ENCODE measurements at places on chromosomes 1 and 21.

GRCh38 chr21:45417951-45418300 lies 13.0 kb downstream of the COL18A1 start:
- DNase-seq, result no peak

DNA sequence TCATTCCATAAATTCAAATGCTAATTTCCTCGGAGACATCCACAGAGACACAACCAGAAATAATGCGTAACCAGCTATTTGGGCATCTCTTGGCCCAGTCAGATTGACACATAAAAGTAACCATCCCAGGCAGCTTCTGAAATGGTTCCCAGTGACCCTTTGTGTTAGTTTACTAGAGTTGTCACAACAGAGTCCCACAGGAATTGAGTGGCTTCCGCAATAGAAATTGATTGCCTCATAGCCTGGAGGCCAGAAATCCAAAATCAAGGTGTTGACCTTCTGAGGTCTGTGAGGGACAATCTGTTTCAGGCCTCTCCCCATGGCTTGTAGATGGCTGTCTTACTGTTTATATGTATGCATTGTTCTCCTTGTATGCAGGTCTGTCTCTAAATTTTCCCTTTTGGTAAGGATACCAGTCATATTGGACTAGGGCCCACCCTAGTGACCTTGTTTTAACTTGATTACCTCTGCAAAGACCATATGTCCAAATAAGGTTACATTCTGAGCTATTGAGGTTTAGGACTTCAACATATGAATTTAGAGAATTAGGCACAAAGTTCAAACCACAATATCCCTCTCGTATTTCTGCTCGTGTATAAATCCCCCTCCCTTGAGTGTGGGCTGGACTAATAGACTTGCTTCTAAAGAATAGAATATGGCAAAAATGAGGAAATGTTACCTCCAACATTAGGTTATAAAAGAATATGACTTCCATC lies 78.2 kb upstream of the FGGY start:
- DNase-seq, result no peak

DNA sequence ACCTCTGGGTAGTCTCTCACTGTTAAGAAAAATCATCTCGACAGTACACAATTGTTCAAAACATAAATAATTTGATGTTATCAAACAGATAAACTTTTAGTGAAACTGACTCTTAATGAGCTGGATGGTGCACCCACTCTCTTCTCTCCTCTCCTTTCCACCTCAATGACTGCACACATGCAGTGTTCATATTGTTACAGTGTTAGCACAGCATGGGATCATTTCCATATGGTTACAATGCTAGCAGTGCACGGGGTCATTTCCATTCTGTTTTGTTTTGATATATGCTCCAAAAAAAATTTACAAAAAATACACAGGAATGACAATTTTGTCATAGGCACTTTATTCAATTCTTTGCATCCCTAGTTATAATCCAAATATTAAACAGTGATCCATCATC lies 26.4 kb upstream of the RNF187 start:
- no peak for DNase-seq

DNA sequence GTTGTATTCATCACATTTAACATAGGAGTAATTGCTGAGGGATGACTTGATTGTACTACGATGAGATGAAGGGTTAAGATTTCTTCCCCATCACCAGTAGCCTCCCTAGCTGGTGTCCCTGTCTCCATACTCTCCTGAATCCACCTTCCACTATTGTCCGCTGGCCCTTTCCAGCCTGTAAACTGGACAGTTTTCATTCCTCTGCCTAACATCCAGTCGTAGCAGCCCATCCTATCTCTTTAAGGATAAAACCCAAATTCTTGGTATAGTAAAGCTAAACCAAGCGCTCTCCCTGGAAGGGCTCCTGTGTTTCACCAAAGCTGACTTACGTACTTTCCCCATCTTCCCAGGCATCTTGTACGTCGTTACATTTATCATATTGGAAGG lies 670 bp downstream of the COX20 start:
- no peak for DNase-seq

- DNase-seq, result no peak
These were observed 290.7 kb downstream of the TM2D1 start for GRCh38 chr1:61434276-61434675.

GRCh38 chr1:226916497-226916896 lies 23.6 kb upstream of the COQ8A start:
- no peak for DNase-seq

DNA sequence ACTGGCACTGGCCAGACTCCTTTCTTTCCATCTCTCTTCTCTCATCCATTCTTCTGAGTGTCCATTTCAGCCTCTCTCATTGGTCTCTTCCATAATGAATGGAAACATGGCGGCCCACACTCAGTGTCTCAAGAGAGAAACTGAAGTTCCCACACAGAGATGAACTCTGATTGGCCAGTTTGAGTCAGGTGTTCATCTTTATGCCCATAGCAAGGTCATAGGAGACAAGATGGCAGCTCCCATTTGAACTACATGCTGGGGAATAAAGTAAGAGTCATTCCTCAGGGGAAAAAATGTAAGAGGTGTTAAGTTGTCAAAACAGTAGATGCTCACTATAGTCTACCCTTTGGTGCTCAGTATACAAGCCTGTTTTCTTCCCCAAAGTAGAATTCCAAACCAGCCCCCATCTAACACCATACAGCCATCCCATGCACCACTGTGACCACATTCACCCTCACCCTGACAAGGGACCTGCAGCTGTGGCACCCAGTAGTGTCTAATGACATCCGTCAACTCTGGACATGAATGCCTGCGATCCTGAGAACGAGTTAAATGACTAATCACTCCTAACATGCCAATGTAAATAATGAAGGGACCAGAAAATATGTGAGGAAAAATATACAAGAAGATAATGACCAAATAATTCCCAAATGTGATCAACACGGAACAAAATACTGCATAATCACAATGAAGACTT lies 12.4 kb downstream of the CDA start:
- DNase-seq, result no peak

DNA sequence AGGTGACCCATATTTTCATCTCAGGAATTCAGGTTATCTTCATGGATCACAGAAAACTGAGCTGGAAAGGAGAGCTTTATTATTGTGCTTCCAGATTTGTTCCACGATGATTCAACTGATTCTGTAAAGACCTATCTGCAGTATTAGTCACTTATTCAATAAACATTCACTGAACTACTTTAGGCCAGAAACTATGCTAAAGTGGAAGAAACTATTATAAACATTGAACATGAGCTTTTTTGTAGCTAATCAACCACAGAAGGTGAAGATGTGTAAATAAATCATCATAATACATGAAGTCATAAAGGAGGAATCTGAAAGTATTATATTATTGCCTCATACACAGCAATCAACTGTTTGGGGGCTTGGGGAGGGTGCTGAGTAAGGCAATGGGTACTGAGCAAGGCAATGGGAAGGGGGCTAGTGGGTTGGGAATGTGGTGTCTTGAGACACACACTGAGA lies 30.6 kb upstream of the EXO1 start:
- DNase-seq, result no peak

DNA sequence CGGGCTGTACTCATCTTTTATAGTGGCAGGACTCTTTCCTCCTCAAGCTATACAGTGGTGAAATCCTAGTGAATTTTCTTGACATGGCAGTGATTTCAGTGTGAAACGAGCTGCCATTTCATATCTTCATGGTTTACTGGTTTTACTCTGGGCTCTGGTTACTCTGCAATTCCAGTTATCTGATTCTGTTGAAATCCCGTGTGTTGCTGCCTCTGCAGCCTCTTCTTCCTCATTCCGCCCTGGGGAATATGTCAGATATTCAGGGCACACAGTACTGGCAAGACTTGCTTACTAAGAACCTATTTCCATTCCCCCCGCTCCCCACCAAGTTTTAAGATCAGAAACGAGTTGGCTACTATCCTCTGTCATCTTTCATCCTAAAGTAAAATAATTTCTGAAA lies 7.9 kb upstream of the OR2B11 start:
- no peak for DNase-seq

GRCh38 chr1:22670352-22670975 lies 17.4 kb downstream of the C1QB start:
- DNase-seq, result no peak

DNA sequence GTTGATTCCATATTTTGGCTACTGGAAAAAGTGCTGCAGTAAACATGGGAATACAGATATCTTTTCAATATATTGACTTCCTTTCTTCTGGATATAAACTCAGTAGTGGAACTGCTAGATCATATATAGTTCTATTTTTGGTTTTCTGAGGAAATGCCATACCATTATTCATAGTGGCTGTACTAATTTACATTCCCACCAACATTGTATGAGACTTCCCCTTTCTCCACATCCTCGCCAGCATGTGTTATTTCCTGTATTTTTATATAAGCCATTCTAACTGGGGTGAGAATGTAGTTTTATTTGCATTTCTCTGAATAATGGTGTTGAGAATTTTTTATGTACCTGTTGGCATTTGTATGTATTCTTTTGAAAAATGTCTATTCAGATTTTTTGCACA lies 385.2 kb downstream of the NUF2 start:
- no peak for DNase-seq

GRCh38 chr1:155253797-155254196 lies 1.5 kb downstream of the ENTREP3 start:
- no peak for DNase-seq

DNA sequence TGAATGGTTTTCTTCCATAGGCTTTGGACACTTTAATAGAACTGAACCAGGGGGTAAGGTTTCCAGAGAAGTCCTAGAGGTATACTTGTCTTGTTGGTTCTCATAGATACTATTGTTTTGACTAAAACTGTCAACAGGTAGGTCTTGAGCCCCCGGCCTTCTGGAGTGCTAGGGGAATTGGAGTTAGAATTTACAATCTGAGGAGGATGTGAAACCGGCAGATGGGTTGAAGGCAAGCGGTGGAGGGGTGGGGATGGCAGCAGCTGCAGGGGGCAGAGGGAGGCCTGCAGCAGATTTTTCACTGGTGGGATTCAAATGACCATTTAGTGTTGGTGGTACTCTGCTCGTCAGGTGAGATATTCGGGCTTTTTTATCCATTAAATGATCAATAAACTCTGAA lies 4.3 kb upstream of the CD1D start:
- no peak for DNase-seq

DNA sequence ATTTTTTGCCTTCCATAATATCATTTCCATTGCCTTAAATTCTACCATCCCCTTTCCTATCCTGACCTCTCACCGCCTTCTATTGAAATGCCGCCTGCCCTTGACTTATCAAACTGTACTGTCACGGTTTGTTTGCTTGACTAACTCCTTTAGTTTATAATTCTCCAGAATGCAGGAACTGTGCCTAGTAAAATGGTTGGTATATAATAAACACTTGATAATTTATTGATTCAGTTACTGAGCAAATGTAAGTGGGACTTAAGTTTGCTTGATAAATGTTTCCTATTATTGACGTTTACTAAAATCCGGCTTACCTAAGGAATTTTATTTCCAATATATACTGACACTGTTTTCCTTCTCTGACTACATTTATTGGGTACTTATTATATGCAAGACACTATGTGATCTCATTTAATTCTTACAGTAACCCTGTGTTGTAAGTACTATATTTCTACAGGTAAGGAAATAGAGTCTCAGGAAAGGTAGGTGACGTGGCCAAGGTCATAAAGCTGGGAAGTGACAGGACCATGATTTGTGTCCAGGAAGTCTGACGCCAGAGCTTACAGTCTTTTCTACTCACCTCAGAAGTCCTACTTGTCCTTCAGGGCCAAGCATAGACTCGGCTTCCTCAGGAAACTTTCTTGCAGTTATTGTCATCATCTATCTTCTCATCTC lies 35.7 kb downstream of the DPT start:
- DNase-seq, result no peak

GRCh38 chr1:93768380-93768863 lies 86.8 kb upstream of the BCAR3 start:
- no peak for DNase-seq

- DNase-seq, result no peak
These were observed 416.3 kb downstream of the GPATCH2 start for GRCh38 chr1:217214551-217214950.

DNA sequence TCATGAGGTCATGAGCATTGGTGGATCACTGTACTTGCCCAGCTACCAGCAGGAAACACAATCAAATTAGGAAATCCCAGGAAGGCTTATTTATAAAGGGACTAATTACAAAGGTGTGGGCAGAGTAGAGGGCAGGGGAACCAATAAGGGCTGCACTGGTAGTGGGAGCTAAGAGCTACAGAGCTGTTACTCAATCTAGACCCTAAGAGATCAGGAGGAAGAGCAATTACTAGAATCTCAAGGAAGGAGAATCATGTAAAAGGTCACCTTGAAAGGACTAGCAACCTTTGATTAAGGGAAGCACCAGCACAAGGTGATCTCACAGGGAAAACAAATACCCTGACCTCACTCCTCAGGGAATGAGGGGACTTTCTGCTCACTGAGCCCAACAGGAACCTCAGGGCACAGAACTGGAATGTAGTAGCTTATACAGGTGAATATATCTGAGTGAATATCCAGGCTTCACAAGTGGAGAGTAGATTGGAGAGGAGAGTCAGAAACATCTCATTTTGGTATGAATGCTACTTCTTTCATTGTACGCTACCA lies 66.8 kb downstream of the SAMSN1 start:
- DNase-seq, result no peak

GRCh38 chr21:46153247-46154154 lies 1.9 kb downstream of the FTCD start:
- DNase-seq, result peak; percentile 24

- no peak for DNase-seq
These were observed 82.9 kb downstream of the SLC44A5 start for GRCh38 chr1:75528001-75528400.

GRCh38 chr1:242139442-242139841 lies 140.5 kb upstream of the MAP1LC3C start:
- DNase-seq, result no peak

- DNase-seq, result no peak
These were observed 227.0 kb downstream of the DNM3 start for GRCh38 chr1:172068334-172068733.

- DNase-seq, result no peak
These were observed at the start of gene MFAP2 for GRCh38 chr1:16980473-16981268. MFAP2 (minus strand) TSS chr1:16980620; CDS start chr1:16978273, 2,347 bp downstream.

DNA sequence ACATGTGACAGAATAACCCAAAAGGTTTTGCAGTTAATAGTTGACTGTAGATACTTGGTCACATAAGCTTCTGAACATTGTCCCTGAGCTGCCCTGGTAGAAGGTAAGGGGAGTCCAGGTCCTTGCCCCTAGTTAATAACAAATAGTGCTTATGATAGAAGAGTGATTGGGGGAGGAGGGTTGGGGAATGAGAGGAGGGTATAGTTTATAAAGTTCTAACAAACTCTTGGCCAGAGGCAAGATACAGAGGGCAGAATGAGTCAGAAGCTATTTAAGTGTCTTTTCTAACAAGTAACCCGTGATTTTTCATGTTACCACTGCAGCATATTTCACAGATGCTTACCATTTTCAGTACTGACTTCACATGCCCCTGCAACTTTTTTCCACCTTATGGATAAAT lies 26.7 kb upstream of the MYOCOS start:
- DNase-seq, result no peak

GRCh38 chr1:15088281-15088971 lies 65.1 kb upstream of the TMEM51 start:
- no peak for DNase-seq

DNA sequence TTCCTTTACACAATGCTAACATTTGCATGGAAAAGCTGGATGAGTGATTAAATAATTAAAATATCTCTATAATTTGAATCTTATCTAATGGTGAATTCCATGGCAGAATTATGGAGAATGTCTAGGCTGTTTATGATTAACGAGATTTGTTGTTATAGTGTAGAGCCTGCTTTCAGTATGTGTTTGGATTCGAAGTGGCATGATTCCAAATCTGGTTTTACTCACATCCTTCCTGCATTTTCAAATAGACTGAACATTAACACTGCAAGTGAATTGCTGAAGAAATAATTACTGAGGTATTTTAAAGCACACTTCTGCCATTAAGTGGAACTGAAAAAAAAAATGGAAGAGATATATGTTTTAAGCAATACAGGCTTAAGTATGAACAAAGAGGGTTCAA lies 5.1 kb upstream of the NEK7 start:
- DNase-seq, result no peak

Data from effector memory CD8-positive, alpha-beta T cell (primary cell).